ENCODE measurements at places on chromosomes 3 and 15.

DNA sequence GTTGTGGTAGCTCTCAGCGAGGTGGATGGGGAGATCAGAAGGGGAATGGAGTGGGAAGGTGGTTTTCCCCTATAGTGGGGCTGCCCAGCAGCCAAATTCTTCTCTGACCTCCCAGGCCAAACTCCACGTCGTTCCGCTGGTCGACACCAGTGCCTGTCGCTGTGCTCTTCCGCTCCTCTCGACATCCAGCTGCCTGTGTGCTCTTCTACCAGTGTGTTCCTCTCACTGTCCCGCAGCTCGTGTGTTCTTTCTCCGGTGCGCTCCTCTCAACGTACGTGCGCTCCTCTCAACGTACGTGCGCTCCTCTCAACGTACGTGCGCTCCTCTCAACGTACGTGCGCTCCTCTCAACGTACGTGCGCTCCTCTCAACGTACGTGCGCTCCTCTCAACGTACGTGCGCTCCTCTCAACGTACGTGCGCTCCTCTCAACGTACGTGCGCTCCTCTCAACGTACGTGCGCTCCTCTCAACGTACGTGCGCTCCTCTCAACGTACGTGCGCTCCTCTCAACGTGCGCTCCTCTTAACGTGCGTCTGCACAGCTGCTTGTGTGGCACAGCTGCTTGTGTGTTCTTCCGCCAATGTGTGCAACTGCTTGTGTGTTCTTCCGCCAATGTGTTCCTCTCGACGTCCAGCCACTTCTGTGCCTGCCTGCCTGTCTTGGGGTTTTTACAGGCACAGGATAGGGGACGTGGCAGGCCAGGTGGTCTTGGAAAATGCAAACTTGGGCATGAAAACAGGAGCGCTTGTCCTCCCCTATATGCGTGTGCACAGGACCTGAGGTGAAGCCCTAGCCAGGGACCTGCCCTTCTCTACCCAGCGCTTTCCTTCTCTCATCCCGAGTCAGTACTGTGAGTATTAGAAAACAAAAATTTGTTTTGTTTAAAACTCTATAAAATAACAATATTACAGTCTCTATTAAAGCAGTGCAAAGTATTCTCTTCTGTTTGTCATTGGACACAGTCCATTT, 991.1 kb downstream of the GBE1 start:
- no peak for DNase-seq

DNA sequence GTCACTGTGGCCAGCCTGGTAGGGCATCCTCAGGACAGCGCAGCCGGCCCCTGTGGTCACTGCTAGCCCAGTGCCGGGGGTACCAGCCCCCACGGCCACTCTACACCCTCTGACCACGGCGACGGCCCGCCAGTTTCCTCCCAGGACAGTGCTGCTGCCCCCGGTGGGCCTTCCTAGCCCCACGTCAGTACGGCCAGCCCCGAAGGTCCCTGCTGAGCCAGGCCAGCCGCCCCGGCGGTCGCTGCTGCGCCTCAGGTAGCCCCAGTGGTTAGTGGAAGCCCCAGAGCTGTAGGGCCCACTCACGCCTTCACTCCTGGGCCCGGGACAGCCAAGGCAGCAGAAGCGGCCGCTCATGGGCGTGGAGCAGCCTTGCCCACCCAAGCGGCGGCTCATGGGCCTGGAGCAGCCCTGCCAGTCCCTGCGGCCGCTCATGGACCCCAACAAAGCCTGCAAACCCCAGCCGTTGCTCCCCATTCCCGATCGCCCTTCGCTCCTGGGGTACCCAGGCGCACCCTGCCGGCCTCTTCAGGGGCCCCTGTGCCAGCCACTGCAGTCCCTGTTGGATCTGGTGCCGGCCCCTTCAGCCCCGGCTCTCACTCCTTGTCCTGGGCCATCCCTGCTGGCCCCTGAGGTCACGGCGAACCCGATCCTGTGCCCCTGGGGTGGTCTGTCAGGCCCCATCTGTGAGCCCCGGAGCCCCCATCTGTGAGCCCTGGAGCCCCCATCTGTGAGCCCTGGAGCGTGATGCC, 9.5 kb upstream of the ROPN1B start:
- no peak for DNase-seq

DNA sequence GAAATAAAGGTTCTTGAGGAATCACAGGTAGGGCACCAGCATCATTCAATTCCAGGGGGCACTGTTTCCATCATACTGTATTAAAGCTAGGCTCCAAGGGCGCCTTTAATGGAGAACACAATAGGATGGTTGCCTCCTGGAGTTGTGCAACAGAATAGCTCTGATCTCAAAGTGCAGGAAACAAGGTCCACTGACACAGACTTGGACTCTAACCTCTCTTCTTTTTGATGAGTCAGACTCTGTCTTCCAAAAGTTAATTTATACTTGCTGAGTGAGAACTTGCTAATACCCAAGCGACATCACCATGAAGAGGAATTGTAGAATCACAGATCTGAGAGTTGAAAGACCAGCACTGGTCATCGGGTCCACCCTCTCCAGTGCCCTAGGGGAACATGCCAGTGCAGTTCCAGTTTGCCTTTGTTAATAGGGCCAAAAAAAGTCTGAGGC, 94.4 kb upstream of the PHLDB2 start:
- no peak for DNase-seq

- DNase-seq = no peak
These were observed 119.8 kb upstream of the ALDH1A3 start for GRCh38 chr15:100759698-100760356.

DNA sequence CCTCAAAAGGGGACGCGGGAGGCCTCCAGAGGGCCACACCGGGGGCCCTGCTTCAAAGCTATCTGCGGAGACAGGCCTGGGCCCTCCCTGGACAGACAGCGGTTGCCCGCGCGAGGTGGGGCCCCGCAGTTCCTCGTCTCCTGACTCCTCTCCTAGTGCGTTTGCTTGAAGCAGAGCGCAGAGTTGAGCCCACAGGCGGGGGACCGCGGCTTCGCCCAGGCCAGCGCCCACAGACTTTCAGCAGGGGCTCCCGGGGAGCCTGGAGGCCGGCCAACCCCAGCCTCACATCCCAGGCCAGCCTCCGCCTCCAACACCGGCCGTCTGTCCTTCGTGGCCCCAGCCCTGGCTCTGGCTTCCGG, 540 bp upstream of the ADAMTS7 start:
- no peak for DNase-seq

DNA sequence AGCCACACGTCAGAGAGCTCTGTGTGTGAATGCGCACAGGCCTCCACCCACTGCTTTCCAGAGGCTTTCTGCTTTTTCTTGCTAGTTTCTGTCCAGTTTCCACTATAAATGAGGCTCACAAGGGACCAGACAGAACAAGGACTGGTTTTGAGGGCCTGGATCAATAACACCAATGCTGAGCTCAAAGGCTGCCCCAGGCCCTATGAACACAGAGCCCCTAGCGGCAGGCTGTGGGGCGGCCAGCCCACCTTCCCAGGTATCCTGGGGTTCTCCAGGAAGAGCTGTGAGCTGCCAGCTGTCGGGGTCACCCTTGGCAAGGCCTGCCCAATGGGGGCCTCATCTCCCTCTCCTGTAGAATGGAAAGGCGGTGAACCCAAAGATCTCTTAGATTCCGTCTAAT, 2.2 kb upstream of the ITIH3 start:
- DNase-seq = no peak

- no peak for DNase-seq
These were observed 4.6 kb downstream of the ERICH6 start for GRCh38 chr3:150699068-150699639.

- DNase-seq = peak; percentile 6
These were observed 71.8 kb downstream of the SYNPR start for GRCh38 chr3:63349583-63350573.

GRCh38 chr15:62945063-62945462, 97.5 kb upstream of the TPM1 start:
- no peak for DNase-seq

- DNase-seq = no peak
These were observed 65.5 kb downstream of the PEX5L start for GRCh38 chr3:179971280-179971679.

DNA sequence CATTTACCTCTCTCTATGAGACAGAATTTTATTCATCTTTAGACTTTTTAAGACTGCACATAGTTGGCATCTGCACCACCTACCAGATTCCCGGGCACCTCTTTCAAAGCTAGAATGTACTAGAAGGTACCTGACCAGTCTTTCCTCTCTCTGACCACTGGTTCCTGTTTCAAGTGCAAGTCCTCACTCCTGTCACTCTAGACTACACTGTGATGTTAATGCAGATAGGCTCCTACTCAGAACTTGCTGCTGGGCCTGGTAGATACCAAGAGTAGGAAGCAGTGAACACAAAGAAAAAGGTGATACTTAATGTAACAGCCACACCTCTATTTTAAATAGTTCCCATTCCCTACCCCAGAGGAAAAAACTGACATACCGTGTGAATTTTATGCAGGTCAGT, 8.1 kb upstream of the TCAIM start:
- DNase-seq = no peak

GRCh38 chr15:100526027-100526481, 2.7 kb downstream of the CERS3 start:
- DNase-seq = no peak

- DNase-seq = no peak
These were observed 55.7 kb downstream of the EPHB1 start for GRCh38 chr3:134850761-134851160.

- DNase-seq = no peak
These were observed 68.8 kb upstream of the SLC12A8 start for GRCh38 chr3:125281381-125281780.

DNA sequence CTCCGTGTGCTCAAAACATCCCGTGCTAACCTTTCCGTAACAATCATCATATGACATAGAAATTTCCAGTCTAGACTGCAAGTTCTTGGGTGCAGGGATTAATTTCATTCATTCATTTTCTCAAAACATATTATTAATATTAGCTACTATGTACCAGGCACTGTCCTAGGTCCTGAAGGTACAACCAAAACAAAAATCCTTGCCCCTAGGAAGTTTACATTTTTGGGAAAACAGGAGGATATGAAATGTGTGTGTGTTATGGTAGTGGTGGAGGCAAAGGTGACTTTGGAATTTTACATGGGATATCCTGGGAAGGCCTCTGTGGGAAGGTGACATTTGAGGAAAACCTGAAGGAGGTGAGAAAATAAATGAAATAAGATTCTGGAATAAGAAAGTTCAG, 222.6 kb downstream of the LRRC3B start:
- DNase-seq = no peak

DNA sequence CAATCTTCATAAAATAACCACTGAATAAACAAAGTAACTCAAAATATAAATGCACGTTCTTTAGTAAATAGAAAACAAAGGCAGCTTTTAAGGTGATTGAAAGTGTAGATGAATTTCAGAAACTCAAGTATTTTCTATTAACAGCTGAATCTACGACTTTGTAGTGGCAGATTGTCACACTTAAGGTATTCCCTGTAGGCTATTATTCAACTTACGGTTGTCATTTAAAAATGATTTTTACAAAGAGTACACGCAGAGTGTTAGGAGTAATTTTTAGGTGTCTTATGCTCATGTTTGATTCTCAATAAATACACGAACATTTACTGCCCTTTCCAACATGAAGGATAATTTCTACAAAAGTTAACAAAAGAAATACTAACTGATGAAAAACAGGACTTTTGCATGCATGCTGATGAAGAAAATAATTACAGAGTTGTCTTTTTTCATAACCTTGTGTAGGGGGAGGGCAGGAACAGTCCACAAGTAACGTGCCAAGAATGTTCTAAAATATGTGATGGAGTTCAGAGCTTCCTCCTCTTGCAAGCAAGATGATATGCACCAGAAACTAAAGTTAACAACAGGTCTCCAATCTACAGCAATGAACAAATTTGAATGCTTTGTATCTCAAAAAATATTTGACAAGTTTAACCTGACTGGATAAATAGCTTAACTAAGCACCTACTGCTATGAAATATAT, 16.7 kb downstream of the DCBLD2 start:
- DNase-seq = no peak

DNA sequence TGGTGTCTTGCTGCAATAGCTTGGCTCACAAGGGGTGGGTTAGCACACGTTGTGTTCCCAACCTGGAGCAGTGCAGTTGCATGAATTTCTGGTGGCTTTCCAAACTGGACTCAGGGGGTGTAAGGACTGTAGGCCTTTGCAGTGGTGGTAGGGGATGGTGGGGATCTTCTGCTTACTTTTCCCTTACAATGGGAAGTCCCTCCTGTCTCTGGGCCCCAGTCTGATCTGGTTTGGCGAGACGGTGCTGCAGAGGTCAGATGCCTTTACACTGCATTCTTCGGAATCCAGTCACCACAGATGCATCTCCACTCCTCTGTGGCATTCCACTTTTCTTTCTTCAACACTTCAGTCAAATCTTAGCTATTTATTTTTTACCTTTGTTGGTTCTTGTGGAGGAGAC, 132.1 kb downstream of the DOCK3 start:
- no peak for DNase-seq

DNA sequence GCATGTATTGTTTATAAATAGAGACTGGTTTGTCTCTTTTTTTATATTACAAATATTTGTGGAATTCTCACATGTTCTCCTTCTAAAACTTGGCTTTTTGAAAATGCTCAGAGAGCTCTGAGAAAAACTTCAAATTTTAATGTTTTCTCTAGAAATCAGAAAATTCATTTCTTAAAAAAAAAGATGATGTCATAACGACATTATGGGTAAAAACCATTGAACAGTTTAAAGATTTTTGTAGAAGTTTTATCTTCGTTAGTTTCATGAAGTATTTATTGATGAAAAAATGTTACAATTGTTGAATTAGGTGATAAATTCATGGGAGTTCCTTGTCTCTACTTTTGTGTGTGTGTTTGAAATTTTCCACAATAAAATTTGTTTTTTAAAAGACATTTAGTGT, 81.3 kb downstream of the SATB1 start:
- DNase-seq = no peak

DNA sequence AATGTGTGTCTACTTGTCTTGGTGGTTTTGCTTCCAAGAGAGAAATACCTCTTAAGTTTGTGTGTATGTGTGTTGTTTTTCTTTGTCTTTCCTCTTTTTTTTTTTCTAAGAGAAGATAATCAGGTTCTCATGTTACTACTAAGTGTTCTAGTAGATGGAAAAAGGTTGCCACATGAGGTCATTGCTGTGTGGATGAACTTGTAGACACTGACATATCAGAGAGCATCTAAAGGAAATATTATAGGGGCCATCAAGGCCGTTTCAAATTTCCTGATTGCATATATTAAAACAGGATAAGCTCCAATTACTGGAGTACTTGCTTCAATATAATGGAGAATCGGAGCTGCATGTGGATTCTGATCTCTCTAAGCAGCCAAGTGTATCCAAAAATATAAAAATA, 747.5 kb downstream of the NR2F2 start:
- DNase-seq = no peak

DNA sequence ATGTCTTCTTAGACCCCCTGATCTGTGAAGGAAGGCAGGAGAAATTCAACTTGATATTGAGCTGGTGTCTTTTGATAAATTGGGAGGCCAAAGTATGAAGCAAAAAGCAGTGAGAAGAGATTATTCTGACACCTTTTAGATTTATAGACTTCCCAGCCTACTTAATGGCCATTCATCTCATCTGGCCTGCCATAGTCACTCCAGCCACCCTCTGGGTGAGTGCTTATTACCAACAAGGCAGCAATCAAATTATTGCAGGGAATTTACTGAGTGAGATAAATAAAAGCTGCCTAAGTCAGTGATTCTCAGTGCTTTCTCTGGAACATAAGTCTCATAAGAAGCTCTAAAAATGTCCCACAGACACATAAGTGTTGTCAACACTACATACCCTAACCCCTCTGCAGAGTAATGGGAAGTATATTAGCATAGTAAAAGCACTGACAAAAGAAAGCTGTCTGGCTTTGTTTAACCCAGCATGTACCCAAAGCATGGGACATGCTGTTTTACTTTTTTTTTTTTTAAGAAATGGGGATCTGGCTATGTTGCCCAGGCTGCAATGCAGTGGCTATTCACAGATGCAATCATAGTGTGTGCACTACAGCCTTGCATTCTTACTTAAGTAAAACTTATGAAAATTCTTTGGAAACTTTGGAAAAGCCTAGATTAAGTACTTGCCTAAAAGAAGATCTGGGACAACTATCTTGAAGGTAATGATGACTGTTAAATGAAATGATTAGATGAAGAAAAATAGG, 725.3 kb downstream of the TUSC7 start:
- no peak for DNase-seq

Measured in CD4-positive, alpha-beta T cell treated with Interleukin-15 for 4 hours (primary cell).